ENCODE measurements at places on chromosomes 2 and 18.

DNA sequence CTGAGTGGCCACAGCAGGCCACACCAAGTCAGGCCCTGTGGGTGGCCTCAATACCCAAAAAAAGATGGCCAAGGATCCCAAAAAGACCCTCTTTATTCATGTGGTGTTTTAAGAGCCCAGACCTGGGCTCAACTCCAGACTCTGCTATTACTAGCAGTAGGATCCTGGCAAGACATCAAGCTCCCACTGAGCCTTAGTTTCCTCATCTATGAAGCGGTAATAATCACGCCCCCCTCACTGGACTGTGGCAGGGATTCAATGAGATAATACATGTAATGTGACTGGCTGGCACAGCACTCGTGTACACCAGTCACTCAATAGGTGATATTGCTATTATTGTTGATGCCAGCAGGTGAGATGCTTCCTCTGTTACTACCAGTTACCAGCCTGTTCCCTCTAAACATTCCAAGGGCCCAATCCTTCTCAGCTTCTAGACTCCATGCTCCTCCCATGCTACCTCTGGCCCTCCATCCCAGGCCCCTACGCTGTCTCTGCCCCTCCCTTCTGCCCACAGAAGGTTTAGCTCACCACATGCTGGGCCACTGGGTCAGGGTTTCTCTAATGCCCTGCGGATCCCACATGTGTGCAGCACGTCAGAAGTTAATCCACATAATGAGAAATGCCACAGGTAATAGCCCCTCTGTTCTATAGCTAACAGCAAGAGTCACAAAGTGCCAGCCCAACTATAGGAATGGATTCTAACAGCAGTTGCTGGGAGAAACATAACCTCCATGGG lies 51.2 kb downstream of the SLC4A5 start:
- no peak for DNase-seq

DNA sequence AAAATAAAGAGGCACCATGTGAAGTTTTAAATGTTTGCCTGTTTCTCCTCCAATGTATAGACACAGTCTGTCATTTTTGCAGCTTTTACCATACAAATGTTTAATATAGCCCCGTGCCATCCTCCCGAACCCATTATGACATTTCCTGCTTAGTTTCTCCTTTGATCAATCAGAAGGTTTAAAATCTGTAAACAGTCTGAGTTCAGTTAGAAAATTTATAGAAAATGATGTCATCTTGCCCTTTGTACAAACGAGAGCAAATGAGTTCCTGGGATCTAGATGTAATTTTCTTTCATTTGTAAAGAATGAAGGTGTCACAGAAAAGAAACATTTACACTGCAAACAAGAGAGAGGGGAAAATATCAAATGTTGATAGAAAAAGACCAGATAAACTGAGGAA lies 62.7 kb upstream of the NFU1 start:
- DNase-seq: no peak

DNA sequence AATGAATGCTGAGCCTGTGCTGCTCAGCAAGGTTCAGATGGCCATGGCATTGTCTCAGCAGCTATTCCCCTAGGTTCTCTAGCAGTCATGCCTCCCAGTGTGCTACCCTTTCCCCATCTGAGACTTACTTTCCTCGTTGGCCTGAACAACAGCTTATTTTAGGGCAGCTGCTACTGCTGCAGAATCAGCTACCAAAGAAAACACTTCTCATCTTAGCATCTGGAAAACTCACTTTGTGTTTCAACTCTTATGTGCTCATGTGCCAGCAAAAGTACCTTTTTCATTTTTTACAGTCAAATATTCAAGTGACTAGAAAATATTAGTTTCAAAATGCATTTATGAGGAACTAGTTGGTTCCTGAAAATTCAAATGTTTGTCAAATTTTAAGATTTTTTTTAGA lies 60.4 kb upstream of the ZNF397 start:
- DNase-seq: no peak

- no peak for DNase-seq
Measured at GRCh38 chr2:121521359-121521758, 9.3 kb upstream of the RNU4ATAC start.

DNA sequence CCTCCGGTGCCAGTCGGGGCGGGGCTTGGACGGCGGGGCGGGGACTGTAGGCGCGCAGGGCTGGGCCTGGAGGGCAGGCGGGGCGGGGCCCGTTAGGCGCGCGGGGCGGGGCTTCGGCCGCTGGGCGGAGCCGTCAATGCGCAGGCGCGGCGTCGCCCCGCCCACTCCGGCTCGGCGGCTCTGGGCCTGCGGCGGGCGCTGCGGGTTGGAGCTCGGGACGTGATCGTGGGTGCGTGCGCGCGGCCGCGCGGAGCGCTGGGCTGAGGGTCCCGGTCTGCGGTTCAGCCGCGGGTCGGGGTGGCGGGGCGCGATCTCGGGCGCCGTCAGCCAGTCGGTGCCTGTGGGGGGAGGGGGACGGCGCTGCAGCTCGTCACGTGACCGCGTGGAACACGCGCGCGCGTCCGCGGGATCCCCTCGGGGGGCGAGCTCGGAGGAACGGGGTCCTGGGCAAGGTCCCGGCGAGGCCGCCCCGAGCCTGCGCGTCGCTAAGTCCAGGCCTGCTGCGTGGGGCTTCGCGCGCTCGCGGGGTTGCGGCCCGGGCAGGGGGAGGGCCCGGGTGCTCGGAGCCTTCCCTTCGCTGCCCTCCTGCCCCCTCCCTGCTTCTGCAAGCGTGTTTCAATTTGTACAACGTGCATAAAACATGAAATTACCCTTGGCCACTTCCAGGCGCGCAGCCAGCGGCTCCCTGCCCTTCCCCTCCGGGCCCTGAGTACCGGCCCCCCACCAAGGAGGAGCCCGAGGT lies at the start of gene D2HGDH:
Gene D2HGDH, plus strand, starts transcription at position 164 of the 742 bp plus-strand sequence. CDS start 595 bp downstream, outside the sequence.
- DNase-seq: peak; percentile 54

GRCh38 chr2:180570864-180571263 lies 409.5 kb upstream of the UBE2E3 start:
- no peak for DNase-seq

DNA sequence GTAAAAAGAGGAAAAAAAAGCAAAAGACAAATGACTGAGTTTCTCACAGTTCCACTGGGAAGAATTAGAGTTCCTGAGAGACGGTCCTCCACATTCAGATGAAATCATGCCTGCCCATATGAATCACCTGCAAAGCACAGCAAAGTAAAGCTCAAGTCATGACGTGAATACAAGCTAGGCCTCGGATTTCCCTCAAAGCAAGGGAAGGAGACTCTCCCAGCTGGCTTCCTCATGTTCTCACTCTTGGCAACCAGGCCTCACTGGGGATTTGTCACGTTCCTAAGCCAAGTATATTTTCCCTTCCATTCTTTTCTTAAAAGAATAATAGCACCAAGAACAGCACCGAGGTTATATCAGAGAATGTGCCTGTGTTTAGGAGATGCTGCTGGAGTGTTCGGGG lies 47.0 kb downstream of the CYP27C1 start:
- no peak for DNase-seq

DNA sequence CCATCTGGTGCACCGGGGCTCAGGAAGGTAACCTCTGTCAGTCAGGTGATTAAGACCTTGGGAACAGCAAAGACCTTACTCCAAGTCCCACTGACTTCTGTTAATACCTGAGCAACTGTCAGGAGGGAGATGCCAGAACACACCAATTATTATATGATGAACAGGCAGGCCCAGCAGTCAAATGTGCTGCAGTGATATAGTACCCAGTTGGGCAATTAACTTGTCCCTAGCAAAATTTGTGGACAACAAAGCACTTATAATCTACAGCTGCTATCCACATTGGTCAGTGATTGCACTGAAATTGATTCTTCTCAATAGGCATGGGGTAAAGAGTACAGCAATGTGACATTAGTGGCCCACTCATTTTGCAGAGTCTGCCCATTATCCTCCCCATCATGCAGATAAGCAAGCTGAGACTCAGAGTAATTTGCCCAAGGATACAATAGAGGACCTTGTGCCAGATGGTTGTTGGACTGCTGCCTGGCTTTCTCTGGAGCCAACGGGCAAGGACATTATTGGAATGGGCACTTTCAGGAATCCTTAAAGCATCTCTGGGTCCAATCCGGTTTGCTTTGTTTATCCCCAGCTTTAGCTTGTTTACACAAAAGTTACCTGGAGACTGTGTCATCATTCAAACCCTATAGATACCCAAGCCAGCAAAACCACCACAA lies 147.6 kb downstream of the CCBE1 start:
- DNase-seq: no peak

GRCh38 chr2:222671259-222672067 lies at the start of gene MOGAT1:
Gene MOGAT1 (plus strand): TSS chr2:222671658. CDS start chr2:222671786, 128 bp downstream.
- DNase-seq: no peak

DNA sequence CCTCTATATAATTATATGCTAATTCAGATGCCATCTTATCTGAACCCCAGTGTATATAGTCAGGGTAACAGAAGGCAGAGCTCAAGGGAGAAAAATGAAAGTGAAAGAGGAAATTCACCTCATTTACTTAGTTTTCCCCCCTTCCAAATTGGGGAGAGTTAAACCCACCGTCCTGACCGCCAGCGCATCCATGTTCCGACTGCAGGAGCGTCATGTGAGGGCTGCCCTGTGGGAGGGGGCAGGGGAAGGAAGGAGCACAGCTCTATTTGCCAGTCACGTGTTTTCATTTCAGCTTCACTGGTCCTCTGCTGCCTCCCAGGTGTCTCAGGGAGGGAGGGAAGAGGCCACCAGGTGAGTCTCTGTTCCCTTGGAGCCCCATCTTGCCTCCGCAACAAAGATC lies 13.2 kb downstream of the CNNM4 start:
- no peak for DNase-seq

Data from esophagus squamous epithelium (tissue), 5 donors.